RWPE1 (cell line): ENCODE measurements at places on chromosomes 6 and 20.

DNA sequence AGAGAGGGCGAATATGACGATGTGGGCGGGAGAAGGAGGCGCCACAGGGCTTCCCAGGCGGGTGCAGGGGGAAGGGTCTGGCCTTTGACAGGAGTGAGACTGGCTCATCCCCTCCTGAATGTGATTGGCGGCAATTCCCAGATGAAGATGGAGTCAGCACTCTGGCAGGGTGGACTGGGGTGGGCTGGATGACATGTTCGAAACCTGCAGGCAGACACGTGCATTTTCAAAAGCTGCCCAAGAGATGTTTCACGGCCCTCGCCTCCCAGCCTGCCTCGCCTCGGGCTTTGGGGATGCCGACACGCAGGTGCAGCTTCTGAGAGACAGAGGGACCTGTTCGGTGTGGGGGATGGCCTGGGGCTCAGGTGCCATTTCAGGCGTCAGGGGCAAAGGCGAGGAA is 66.8 kb upstream of the AFDN start:
- no peak for DNase-seq

DNA sequence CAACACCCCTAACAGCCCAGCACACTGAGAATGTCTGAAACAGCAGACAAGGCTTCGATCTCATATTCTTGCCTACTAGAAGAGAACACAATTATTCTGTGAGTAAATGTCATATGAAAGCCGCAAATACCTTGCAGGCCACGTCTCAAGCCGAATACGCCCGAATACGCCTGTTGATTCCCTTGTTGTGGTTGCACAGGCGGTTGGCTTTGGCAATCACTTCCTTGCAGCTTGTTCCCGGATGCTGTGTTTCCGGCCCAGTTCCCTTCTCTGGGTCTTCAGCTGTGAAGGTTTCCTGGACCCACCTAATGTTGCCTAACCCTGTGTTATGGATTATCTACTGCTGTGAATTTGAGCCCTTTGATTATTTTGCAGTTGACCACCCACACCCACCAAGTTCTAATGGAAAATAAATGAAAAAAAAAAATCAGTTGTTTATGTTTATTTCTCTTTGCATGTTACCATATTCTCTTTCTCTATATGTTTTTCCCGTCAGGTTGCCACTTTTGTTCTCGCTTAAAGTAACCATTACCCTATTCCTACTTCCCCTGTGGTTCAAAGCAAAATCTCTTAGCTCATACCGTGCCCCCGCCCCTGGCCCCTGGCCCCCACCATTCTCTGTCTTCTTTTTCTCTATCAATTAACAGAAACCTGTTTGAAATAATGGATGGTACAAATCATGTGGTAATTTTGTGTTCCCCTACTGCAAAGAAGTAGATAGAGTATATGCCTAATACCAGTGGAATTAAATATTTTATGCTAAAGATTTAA is 172.4 kb downstream of the ADGB start:
- DNase-seq: no peak

GRCh38 chr6:44837741-44838140 is 450.2 kb downstream of the CDC5L start:
- DNase-seq: no peak

DNA sequence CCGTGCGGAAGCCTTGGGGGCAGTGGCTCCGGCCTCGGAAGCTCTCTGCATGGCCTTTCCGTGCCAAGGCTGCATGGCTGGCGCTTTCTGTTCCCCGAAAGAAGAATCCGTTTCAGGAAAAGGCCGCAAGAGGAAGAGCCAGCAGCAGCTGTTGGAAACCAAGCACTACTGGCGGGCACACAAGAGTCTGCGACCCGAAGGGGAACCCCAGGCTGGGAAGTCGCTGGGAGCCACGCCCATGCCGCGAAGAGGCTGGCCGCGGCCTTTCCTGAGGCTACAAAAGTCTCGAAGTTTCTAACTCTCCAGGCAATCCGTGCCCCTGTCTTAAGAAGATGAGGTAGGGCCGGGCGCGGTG is at the start of gene CGAS:
Gene CGAS (minus strand): TSS at position 191 of the 355 bp plus-strand sequence. CDS start 116 bp downstream, at position 75.
- peak; percentile 57 for DNase-seq

GRCh38 chr20:53914091-53914780 is 156.2 kb downstream of the BCAS1 start:
- DNase-seq: no peak

DNA sequence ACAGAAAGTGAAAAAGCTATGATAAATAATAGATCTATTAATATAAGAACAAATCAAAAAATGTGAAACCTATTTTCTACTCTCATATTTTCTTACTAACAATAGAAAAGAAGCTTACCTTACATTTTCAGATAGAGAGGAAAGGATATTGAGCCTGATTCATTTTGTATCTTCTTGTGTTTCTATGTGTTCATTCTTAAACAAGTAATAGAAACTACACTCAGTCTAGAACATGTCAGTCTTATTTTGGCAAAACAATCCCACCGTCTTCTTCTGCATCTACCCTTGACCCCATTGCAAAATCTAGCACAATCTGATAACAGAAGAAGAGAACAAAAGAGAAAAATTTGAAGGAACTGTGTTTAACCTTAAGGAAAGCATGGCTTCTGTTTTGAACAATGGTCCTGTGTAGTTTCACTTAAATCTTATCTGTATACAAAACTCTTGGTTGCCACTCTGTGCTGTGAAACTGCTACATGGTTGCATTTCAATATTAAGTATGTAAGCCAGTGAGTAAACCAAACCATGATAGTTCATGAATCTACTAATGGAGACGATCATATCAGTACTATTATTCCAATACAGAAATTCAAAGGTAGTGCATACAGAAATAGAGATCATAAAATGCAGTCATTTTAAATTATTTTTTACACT is 69.5 kb upstream of the LGSN start:
- DNase-seq: no peak

DNA sequence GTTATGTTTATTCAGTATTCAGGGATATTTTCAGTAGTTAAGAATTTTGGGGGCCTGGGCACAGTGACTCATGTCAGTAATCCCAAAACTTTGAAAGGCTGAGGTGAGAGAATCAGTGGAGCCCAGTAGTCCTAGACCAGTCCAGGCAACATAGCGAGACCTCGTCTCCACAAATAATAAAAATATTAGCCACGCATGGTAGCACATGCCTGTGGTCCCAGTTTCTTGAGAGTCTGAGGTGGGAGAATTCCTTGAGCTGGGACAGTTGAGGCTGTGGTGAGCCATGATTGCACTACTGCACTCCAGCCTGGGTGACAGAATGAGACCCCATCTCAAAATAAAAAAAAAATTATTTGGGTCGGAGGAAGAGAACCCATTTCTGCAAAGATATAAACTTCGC is 20.3 kb downstream of the ADGRG6 start:
- no peak for DNase-seq

- DNase-seq: no peak
These were observed 7.9 kb downstream of the GPLD1 start for GRCh38 chr6:24481449-24481848.

DNA sequence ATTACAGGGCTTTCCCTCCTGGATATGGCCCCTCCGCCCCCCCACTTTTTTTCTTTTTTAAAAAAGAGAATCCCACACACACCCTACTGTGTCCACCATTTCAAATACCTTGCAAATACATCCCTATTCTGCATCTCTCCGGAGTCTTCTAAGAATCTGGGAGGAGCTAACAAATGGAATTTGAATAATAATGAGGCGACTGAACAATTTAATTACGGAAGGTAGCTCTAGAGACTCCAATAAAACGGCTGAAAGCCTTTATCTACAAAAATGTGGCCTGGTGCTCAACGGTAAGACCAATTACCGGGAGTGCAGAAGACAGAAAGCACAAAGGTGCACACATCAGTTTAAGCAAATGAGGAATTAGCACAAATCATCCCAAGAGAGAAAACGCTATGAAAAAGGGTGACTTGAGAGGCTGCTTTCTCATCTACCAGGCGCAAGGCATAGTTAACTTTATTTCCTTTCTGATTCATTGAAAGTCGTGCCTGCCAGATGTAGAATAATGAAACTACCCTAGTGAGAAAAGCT is 1.8 kb downstream of the RRAGD start:
- no peak for DNase-seq

DNA sequence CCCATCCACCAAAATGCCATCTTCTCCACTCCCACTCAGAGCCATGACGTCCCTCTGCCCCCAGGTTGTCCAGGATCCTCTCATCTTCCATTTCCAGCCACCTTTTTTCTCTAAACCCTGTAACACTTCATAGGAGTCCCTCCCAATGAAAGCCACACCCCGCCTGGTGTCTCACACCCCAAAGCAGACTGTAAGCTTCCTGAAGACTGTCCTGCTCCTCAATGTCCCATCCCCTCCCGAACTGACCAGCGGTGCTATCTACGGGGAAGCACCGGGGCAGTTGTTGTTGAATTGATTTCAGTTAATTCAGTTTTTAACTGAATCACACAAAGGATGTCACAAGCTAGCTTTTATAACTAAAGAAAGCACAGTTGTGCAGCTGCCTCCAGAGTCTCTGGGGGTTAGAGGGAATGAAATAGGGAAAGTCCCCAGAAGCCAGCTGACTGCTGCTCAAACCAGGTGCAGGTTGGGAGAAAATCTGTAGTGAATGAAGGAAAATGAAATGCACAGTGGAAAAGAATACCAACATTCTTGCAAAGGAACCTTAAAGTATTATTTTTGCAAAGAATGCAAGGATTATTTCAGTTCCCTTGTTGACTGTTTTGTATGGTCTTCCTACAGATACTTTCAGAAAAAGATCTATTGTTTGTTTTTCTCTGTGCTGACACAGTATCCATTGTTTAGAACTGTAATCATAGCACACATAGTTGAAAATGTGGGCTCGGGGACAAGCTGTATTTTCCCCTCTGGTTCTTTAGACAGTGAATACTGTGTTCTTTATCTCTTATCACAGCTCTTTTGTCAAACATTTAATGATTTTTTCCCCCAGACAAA is 222.6 kb upstream of the QKI start:
- no peak for DNase-seq

DNA sequence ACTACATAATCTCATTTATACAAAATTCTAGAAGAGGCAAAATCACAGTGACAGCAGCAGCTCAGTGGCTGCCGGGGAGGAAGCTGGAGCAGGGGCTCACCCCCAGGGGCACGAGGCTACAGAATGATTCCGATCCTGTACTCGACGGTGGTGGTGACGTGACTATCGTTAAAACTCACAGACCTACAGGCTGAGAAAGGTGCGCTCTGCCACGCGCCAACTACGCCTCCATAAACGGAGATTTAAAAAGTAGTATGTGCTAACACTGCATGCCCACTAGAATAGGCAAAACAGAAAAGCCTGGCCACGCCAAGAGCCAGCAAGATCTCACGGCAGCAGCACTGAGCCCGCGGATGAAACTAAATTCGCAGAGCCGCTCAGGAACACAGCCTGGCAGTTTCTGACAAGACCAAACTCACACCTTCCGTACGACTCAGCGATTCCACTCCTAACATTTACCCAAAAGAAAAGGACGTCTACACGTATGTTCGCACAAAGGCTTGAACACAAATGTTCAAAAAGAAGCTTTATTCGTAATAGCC is 25.2 kb downstream of the TAF4 start:
- no peak for DNase-seq

DNA sequence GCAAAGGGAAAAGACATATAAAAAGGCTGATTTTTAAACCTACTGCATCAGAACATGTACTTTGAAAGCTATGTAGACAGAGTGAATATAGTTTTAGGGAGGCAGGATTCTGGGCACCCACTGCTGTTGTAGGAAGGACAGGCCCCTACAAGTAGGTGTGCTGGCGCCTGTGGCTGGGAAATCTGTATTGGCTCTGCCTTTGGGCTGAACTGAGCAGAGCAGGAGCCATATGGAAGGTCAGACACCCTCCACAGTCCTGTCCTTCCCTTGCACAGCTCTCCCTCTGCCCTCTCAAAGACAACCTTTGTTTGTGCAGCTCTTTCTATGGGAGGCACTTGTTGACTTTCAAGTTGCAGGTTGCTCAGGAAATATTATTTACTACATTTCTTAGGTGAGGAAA is 18.4 kb upstream of the ULBP3 start:
- no peak for DNase-seq

- DNase-seq: peak; percentile 42
These were observed 645 bp downstream of the DDX39B start for GRCh38 chr6:31541059-31541657.

- DNase-seq: no peak
These were observed 54.7 kb downstream of the RRBP1 start for GRCh38 chr20:17627101-17627955.
